ENCODE measurements at places on chromosomes 1 and 21. TPM values are rescaled to one million over a fixed set of nuclear protein-coding genes. Genes with fewer than 3 reads are reported as not detected.

- no peak for DNase-seq
Observed at GRCh38 chr21:38729754-38730379, 75.9 kb upstream of the ETS2 start.

DNA sequence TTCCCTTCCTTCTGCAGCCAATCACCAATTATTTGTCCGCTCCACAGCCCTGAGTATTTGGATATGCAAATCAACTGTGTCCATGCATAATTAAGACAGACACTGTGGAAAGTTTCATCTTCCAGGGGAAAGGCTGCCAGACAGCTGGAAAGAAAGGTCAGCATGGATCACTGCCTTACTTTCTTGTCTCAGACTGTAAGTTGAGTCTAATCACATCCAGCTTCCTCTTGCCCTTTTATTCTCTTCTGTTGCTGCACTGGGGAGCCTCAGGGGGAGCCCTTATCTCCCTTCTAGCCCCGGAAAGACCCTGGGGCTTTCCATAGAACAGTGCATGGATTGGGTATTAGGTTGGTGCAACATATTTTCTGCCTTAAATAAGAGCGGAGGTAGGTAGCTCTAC is 182.9 kb downstream of the OMA1 start:
- DNase-seq, result no peak

- DNase-seq, result no peak
Observed at GRCh38 chr1:216812966-216813365, 89.7 kb upstream of the ESRRG start.

DNA sequence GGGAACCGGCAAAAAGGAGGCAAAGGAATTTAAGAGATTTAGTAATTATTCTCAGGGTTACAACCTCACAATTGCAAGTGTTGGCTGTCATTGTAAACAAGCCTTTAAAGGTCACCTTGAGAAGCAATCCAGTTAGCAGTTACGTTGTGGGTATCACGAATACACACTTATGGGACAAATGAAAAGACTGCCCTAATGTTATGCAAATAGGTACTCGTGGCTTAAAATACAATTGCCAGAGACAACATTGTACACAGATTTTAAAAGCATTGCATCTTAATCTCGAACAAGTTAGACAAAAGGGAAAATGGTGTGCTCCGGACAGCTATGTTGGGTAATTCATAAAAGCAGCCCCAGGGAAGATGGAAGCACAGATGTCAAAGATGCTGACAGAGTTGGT is 120.5 kb upstream of the ZC3H12A start:
- no peak for DNase-seq

- DNase-seq, result no peak
Observed at GRCh38 chr1:101071470-101071891, 45.9 kb upstream of the DPH5 start.

- DNase-seq, result no peak
Observed at GRCh38 chr1:177246710-177247580, 76.2 kb downstream of the BRINP2 start.

- DNase-seq, result no peak
Observed at GRCh38 chr1:3907031-3907534, 7.0 kb upstream of the C1orf174 start.

DNA sequence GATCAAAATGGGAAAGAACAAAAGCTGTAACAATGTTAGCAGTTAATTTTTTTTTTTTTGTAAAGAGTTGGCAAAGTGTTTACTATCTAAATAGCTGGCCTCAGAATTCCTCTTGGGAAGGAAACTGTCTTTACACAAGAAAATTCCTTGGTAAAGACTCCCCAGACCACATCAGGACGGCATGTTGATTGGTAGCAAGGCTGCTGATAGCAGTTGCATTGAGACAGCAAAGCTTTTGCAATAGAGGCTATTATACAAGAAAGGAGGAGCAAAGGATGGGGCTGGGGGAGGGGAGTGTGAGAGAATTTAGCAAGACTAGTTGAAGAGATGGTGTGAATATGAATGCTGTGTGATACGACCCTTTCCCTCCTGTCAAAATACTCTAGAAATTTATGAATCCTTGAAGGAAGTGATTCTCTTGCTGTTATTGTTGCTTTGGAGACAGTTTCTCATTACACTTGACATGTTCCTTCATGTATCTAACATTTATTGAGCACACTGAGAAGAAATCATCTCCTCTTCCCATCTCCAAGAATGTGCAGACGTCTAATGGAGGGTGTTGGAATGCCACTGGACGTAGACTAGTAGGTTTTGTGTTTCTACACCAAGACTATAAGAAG is 355.6 kb downstream of the SIPA1L2 start:
- DNase-seq, result no peak

- no peak for DNase-seq
Observed at GRCh38 chr21:29231756-29232529, 66.8 kb upstream of the BACH1 start.

DNA sequence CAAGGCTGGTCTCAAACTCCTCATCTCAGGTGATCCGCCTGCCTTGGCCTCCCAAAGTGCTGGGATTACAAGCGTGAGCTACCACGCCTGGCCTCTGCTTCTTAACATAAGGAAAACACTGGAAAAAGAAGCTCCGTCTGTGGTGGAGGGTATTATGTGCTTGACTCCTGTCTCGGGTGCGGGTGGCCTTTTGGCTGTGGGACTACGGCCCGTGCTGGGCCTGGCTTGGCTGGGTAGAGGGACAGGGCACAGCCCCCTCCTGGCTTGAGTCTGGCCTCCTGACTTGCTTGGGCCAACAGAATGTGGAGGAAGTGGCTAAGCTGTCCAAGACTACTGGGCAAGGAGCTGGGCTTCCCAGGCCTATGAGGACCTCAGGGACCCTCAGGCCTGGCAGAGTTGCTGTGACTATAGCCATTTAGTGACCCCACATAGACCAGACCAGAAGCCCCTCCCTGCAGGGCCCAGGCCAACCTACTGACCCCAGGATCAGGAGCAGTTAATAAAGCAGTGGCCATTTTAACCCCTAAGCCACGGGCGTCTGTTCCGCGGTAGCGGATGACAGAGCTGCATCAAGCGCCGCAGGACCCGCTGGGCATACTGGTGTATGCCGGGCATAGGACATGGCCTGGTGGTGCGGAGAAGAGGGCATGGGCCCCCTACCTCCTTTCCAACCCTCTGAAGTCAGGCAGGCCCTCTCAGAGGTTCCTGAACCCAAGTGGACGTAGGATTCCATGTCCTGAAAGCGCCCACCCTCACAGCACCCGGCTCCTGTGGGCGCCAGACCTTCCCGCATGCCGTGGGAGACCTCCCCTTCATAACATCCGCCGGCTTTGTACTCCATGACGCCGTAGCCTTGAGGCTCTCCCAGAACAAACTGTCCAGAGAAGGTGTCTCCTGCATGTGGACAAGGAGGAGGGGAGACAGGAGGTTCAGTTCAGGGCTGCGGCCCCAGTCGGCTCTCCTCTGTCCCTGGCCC is 4.4 kb downstream of the MORN1 start:
- no peak for DNase-seq

The PLA2G2D gene
- not detected for total RNA-seq
